Renal cortex interstitium (tissue), 15 donors: ENCODE measurements at places on chromosomes 7 and 10. TPM values are rescaled to one million over a fixed set of nuclear protein-coding genes. Genes with fewer than 3 reads are reported as not detected.
A peak's percentile ranks its signal among the peaks of the same experiment; 100 is the strongest.

DNA sequence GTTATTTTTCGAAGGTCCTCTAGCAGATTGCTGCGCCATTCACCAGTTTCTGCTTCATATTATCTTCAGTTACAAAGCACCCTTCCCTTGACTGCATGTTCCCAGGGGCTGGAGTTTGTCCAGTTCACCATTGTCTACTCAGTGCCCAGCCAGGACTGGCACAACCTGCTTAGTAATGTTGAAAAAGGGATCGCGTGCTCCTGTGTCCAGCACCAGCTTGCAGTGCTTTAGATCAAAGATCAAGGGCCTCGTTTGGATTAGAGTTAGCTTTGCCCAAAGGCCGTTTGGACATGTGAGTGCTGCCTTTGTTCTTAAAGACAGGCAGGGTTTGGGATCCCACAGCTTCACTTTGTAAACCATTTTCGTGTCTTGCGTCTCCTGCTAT, 867 bp downstream of the ATP6V0E2 start:
- DNase-seq, result no peak

DNA sequence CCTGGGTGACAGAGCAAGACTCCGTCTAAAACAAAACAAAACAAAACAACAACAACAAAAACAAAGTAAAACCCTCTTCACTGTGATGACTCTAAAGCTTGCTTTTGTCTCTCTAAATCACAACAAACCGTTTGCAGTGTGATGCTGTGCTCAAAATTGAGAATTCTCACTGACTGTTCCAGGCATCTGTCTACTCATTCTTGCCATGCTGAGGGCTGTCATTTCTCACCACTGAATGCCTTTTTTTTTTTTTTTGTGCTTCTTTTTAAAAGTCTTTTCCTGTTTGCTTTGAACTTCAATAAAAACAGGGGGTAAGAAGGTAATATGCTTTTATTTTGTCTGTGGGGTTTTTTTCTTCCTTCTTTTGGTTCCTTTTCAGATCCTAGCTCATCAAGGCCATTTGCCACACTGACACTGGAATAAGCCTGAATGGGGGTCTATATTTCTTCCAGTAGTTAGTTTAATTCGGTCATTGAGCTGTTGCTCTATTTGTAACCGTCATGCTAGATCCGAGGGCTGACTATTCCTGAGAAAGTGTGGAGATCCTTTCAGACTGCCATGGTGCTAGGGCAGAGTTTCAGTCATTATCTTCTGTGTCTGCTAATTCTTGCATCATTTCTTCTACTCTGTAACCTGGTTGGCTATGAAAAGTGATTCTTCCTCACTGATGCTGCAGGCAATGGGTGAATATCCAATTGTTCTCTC, 10.6 kb downstream of the FAS start:
- no peak for DNase-seq

DNA sequence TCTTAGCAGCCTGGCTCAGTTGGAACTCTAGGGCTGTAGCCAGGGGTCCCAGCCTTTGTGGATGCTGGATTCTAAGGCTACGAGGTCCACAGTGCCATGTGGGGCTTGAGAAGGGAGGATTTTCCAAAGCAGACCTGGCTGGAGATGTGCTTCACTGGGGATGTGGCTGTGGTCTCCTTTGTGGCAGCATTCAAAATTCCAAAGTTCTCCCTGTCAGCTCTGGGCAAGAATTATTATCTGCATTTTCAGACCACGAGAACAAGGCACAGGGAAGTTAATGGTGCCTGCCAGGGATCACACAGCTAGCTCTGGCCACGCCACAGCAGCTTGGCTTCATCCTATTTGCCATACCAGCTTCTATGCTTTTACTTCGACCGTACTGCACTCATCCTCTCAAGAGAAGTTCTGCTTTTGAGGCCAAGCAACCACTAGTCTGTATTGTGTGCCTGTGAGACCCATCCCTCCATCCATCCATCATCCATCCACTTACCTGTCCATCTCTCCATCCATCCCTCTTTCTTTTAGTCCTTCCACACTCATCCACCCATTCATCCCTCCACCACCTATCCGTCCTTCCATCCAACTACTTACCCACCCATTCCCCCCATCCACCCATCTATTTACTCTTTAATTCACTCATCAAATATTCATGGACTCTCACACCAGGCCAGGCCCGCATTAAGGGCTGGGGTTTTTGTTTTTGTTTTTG, 71.5 kb downstream of the ZMIZ1 start:
- no peak for DNase-seq

GRCh38 chr10:21401196-21401595, 124.3 kb downstream of the SKIDA1 start:
- DNase-seq, result no peak

GRCh38 chr7:28599411-28599810, 187.1 kb downstream of the CREB5 start:
- DNase-seq, result no peak

DNA sequence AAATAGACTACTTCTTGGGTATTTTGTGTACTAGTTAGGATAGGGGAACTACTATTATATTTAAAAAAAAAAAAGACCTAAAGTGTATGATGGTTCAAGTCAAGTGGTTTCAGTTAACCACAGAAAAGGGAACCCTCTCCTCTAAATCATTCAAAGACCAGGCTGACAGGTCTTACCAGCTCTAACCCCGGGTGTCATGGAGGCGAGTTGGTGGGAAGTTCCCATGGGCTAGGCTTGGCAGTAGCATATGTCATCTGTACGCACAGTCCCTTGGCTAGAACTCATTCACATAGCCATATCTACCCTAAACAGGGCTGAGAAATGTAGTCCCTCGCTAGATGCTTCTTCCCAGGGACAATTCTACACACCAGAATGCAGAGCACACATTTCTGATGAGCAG, 37.7 kb upstream of the KCNMA1 start:
- DNase-seq, result no peak

- no peak for DNase-seq
These were observed 60.3 kb upstream of the TAC1 start for GRCh38 chr7:97671571-97671970.

DNA sequence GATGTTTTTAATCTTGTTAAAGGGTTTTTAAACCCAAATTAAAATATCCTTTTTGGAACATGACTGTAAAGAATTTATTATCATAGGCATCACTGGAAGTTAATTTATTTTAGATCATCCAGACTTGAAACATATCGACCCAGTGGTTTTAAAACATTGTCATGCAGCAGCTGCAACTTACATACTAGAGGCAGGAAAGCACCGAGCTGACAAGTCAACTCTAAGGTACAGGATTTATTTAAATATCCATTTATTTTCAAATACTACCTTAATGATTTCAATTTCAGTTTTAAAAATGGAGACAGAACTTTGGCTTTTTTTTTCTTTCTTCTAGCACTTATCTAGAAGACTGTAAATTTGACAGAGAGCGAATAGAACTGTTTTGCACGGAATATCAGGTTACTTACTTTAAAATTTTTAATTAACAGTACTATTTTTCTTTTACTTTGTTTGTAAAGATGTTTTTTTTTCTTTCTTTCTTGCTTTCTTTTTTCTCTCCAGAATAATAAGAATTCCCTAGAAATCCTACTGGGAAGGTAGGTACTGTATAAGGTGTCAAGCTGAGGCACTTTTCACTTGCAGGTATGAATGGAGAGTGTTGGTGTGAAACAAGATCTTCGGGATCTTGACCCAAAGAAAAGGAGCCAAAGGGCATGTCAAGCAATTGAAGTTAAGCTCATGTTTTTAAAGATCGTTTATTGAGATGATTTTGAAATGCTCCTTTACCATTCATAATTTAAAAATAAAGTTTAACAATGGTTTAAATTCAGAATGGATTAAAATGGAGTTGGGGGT, 1.8 kb downstream of the COMMD3 start:
- no peak for DNase-seq

DNA sequence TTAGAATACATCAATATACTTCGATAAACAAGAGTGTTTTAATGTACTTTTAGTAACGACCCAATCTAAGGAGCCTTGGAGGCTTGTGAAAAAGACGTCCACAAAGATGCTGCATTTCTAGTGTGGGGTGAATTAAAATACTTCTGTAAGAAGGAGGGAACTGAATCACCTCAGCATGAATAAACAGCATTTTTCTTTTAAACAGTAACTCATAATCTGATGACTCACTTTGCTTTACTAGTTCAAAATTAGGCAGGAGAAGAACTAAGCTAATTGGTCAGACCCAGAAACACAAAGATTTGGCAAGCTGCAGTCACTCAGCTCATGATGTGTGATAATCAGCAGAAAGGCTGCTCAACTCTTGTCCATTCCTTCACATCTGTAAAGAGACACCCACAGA, 24.2 kb downstream of the NCOA4 start:
- no peak for DNase-seq

DNA sequence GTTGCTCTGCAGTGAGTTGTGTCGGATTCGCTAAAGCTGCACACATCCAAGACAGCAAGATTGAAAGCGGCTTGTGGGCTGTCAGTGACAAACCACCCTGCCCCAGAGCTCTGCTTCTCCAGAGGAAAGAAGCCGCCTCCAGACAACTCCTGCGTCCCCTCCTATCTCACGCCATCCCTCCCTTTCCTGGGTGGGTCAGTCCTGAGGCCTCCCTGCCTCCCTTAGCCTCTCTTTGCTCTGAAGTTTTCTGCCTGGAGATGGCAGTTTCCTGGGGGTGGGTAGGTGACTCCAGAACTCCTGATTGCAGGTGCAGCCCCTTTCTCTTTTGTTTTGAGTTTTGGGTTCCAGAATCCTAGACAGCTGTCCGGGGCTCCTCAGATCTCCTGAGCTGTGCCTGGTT, 78.7 kb downstream of the EMX2 start:
- DNase-seq, result no peak

- no peak for DNase-seq
These were observed 153.5 kb upstream of the ITGB1 start for GRCh38 chr10:33111488-33112051.

- DNase-seq, result peak; percentile 29
These were observed 654 bp upstream of the SLF2 start for GRCh38 chr10:100912013-100912604.

DNA sequence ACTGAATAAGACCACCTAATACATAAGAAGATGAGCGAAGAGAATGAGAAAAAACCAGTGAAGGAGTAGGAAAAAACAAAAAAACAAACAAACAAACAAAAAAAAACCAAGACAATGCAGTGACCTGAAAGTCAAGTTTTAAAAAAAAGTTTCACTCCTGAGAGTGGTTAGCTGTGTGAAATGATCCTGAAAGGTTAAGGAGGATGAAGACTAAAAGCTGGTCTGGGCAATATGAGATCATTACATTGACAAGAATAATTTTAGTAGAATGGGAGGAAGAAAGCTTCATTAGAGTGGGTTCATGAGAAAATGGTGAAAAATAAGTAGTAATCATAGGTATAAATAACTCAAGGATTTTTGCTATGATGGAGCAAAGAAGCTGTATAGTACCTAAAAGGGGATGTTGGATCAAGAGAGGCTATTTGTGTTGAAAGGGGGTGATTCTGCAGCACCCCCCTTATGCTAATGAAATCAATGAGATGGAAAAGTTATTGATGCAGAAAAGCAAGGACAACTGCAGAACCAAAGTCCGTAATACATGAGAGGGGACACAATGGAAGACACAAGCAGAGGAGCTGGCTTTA, 80.2 kb downstream of the KMT2C start:
- no peak for DNase-seq

DNA sequence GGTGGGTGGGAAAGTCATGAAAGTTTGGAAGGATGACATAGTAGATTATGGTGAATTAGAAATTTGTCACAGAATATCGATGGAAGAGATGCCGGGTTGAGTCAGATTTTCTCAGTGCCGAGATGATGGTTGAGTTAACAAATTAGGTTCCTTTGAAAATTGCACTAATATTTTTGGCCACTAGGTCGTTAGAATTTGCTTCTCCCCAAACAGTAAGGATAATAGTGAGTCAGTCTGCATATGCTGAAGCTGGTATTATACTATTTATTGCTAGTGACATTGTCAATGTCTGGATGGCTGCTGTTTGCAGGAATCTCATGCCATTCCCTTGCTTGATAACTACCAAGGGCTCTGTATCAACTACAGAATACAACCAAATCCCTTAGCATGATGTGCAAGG, 37.7 kb upstream of the MINDY3 start:
- DNase-seq, result no peak

- no peak for DNase-seq
These were observed 49.9 kb upstream of the STEAP1B start for GRCh38 chr7:22549667-22550513.

DNA sequence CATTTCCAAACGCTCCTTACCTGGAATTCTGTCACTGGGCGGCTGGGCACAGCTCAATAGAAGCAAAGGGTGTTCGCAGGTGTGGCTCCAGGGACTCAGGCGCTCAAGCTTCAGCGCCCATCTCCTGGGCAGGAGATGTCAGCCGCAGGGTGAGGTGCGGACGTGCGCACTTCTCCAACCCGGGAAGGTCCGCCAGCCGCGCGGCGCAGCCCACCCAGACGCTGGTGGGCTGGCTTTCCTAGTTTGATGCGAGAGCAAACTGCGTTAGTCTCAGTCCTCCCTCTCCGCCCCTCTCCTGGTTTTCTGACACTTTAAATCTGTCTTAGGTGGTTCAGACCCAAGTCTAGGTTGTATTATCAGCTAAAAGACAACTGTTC, 267 bp downstream of the CALCR start:
- DNase-seq, result no peak

DNA sequence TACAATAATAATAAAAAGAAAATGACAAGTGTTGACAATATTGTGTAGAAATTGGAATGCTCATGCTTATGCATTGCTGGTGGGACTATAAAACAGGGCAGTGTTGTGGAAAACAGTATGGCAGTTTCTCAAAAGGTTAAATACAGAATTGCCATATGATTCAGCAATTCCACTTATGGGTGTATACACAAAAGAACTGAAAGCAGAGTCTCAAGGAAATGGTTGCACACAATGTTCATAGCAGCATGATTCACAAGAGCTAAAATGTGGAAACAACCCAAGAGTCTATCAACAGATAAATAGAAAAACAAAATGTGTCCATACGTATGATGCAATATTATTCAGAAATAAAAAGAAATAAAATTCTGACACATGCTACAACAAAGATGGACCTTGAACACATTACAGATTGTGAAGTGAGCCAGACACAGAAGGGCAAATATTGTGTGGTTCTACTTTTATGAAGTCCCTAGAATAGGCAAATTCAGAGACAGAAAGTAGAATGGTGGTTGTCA, 64.8 kb upstream of the GRM8 start:
- DNase-seq, result no peak

GRCh38 chr7:137445268-137445667, 101.7 kb upstream of the PTN start:
- DNase-seq, result no peak

GRCh38 chr10:86876748-86877147, 80.7 kb downstream of the MMRN2 start:
- DNase-seq, result no peak

GBX1 gene
- polyA plus RNA-seq, result 0.19 TPM

TMEM196 gene
- polyA plus RNA-seq, result not detected

NKX2-3 gene
- not detected for polyA plus RNA-seq

SEMA3D gene
- 44.8 TPM for polyA plus RNA-seq

DDC gene
- polyA plus RNA-seq, result 86.3 TPM

FAM241B gene
- 9.4 TPM for polyA plus RNA-seq

INPP5F gene
- 50.9 TPM for polyA plus RNA-seq
